ENCODE measurements at places on chromosomes 12 and 14. TPM values are rescaled to one million over a fixed set of nuclear protein-coding genes. Genes with fewer than 3 reads are reported as not detected.

Gene GSC
- 9.4 TPM for total RNA-seq

Gene TAS2R7
- total RNA-seq = not detected

GRCh38 chr12:93757792-93758694 lies 80.9 kb downstream of the CRADD start:
- DNase-seq = no peak

- DNase-seq = peak; percentile 73
Observed at GRCh38 chr12:50110127-50110761, 1.8 kb upstream of the COX14 start.

DNA sequence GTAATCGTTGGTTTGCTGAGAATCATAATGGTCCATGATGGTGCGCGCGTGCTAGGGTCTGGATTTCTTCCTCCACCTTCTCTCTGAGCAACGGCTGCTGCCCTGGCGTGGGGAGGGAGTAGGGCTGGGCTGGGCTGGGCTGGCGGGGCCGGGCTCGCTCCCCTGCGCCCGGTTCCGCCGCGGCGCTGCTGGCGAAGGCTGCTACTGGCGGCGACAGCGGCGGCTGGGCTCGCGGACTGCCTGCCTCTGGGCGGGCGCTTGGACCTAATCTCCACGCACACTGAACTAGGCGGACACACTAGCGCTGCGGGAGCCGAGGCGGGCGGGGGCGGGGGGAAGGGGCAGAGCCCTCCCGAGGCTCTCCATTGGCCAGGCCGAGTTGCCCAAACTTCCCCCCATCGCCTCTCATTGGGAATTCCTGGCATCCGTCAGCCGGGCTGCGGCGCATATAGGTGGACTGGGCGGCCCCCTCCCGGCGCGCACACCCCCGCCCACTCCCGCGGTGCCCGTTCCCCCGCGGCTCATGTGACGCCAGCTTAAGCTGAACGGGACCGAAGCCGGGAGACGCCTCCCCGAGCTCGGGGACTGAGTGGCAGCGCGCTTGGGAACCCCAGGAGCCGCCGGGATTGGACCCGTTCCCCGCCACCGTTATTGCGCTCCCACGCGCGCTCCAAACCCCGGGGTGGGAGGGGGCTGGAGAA lies at the start of gene ACTN1:
TSS of gene ACTN1 (minus strand) at position 282 of the 701 bp plus-strand sequence. CDS start at position 36, 246 bp downstream.
- DNase-seq = peak; percentile 99

DNA sequence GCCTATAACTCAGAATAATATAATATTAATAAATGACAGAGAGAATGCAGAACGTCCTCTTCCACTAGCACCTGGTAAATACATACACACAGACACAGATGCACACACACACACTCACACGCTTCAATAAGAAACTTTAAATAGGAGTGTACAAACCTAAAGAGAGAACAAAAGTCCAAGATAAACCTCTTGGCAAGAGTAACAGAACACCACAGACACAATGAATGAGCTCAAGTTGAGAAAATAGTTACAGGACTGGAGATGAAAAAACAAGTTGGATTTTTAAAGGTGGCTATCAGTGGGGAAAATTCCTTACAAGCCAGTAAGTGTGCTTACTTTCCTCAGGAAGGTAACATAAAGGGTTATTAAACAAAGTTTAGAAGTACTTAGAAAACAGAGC lies 35.2 kb downstream of the CRY1 start:
- no peak for DNase-seq

GRCh38 chr12:22796941-22797630 lies 172.1 kb downstream of the ETNK1 start:
- no peak for DNase-seq

DNA sequence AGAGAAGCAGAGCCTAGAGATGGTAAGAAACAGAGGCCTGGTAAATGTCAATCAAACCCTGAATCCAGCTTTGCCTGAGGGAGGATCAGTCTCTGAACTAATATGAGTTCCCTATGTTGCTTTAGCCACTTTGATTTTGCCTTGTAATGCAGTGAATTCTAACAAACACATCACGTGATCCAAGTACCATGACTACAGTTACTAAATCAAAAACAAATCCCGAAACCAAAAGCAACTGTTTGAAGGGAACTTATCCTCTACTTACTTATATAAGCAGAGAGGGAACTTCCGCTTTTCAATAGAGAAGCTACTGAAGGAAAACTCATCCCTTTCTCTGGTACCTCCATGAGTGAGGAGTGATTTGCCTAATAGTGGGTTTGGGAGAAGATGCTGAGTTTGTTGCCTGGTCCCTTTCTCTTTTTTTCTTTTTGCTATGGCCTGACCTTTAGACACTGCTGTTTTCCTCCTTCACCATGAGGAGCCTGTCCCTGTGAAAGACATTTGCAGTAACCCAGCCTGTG lies 7.7 kb upstream of the PPTC7 start:
- DNase-seq = peak; percentile 45

- DNase-seq = no peak
Observed at GRCh38 chr14:56173365-56173922, 55.2 kb downstream of the PELI2 start.

GRCh38 chr12:122023339-122024131 lies 1.9 kb downstream of the BCL7A start:
- DNase-seq = peak; percentile 99

DNA sequence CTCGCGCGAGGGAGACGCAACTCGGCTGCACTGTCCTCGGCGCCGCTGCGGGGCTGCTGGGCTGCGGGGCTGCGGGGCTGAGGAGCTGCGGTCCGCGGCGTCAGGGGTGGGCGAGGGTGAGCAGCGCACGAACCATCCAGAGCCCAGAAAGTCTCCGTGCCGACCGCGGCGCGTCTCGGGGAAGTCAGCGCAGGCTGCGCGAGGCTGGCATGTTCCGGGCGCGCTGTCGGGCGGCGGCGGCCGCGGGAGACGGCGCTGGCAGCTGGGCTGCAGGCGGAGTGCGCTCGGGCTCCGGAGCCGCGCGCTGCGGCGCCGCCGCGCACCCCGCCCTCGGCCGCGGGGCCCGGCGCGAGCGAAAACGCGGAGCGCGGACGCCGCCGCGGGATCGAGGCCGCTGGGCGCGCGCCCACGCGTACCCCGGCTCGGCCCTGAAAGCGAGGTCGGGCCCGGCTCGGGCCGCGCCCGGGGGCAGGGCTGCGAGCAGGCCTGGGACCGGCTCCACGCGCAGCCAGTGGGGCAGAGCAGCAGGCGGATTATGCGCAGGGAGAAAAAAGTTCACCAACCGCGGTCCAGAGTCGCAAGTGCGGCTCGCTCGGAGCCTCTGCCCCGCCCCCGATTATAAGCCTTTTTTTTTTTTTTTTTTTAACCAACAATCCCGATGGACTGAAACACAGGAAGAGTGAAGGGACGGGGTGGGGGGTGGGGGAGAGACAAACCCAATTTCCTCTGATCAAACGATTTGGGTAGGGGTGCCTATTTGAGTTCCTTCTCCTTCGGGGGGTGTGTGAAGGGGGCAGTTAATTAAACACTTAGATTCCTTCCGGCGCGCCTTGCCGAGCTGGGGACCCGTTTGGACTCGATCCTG lies at the start of gene PRICKLE1:
TSS of gene PRICKLE1 (minus strand) at position 282 of the 865 bp plus-strand sequence. CDS start 117,230 bp downstream, outside the sequence.
- DNase-seq = peak; percentile 95

- no peak for DNase-seq
Observed at GRCh38 chr12:71725011-71725410, 29.7 kb upstream of the RAB21 start.

All from osteoblast (primary cell).